A549 (cell line): ENCODE measurements at places on chromosomes 12 and 14.

- DNase-seq: peak; percentile 81
Observed at GRCh38 chr14:77027538-77028383, 747 bp downstream of the IRF2BPL start.

GRCh38 chr14:97410667-97411620, 613.8 kb downstream of the VRK1 start:
- DNase-seq: no peak

- DNase-seq: no peak
Observed at GRCh38 chr12:122848471-122849351, 13.5 kb downstream of the HIP1R start.

GRCh38 chr12:79685068-79685467, 5.7 kb downstream of the PAWR start:
- peak; percentile 61 for DNase-seq

- DNase-seq: no peak
Observed at GRCh38 chr12:102970780-102971179, 13.3 kb downstream of the ASCL1 start.

DNA sequence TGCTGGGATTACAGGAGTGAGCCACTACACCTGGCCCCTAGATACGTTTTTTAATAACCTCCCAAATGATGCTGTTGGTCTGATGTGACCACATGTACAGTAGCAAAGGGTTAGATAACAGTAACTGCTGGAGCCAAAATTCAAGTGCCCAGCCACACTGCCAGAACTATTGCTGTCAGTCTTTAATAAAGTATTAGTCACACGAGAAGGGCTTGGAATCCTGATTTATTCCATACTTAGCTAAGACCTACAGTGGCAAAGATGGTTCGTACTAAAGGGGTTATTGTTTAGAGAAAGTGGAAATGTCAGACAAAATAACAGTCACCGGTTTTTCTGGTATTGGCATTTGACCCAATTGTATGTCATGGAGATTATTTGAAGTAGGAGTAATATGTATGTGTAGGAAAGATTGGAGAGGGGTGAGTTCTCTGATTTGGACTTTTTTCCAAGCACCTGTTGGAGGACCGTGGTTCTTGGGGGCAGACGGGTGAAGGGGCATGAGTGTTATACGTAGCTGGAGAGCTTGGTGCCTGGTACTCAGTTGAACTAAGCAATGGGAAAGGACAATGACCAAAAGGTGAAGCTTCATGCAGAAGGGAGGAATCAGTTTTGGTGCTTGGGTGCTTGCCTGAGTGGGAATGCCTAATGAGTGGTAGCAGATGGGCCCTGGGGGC, 9.7 kb downstream of the TUBA1C start:
- DNase-seq: no peak

DNA sequence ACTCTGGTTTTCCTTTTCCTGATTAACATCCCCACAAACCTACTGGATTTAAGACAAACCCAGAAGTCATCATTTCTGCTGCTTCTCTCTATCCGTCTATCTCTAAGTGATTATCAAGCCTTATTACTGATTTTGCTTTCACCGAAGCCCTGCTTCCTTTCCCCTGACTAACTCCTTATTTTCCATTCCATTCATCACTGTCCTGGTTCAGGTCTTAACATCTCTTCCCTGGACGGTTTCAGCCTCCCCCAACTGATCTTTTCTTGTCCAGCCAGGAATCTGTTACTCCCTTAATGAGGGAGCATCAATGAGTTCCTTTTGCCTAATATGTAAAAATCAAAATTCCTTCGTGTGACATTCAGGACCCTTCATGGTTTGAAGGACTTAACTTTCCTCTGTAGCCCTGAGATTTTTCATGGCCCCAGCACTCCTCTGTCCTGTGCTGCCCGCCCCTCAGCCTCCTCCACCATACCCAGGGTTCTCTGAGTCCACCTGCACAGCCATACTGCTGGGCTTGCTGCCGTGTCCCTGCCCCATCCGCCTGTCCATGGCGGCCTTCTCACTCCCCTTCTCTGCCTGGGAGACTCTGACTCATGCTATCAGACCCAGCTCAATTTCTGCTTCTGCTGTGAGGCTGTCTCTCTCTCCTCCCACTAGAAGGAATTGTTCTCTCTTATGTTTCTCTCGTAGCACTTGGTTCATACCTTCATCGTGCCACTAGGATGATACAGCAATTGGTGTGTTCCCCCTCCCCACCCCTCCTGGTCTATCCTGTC, 167.8 kb upstream of the HIF1A start:
- DNase-seq: peak; percentile 68
